ENCODE measurements at places on chromosomes 12 and 14.

DNA sequence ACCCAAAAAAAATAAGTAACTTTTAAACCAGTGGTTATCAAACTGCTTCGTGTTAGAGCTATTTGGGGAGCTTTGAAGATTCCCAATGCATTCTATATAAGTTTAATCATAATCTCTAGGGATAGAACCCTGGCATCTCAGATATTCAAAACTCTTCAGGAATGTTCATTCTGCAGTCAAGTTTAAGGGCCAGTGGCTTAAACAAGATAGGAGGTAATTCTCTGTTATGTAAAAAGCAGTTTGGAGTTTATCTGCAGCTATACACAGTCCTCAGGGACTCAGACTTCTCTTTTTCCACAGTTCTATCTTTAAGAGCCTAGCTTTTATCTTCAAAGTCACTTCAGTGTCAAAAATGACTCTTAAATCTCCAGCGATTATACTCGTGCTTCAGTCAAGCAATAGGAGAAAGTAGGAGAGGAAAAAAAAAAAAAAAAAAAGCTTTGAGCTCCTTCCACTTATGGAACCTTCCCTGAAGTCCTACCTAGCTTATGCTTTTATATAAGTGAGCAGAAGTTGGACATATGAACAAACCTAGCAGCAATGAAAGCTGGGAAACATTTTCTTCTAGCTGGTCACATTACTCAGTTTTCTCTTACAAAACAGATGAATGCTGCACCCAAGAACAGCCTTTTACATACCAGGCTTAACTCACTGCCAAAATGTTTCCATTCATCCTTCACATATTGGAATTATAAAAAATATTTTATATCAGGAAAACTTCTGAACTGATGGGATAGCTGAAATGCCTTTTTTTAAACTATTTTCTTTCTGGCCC lies 302.8 kb downstream of the FSCB start:
- DNase-seq, result peak; percentile 12

DNA sequence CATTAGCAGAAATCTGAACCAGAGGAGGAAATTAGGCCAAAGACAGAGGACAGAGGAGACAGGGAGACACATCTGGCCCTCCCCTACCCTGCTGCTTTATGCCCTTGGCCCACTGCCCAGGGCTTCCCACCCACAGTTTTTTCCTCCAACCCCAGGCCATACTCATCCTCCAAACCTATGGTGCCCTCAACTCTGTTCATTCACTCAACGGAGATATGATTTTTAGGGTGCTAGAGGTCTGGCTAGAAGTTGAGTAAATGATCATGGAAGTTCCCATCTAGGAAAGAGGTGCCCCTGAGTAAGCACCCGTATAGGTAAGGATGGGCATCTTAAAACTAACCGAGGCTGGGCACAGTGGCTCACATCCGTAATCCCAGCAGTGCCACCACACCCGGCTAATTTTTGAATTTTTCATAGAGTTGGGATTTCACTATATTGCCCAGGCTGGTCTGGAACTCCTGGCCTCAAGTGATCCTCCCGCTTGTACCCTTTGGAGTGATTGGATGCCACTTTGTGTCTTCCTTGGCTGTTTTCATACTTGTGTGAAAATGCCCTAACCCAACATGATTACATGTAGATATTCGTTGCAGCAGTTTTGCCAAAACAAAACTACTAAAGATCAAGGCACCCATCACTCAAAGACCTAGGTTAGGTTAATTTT lies 4.4 kb downstream of the KRT18 start:
- DNase-seq, result no peak

DNA sequence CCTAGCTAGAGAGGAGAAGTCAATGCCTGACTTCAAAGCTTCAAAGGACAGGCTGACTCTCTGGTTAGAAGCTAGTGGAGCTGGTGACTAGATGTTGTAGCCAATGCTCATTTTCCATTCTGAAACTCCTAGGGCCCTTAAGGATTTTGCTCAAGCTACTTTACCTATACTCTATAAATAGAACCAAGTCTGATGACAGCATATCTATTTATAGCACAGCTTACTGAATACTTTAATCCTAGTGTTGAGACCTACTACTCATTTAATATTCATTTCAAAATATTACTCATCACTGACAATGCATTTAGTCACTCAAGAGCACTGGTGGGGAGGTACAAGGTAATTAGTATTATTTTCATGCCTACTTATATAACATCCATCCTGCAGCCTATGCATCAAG lies 137.2 kb upstream of the PELI2 start:
- DNase-seq, result no peak

- DNase-seq, result no peak
These were observed 207.0 kb downstream of the SLC41A2 start for GRCh38 chr12:104751120-104751519.

GRCh38 chr12:107093417-107094182 lies at the start of gene CRY1:
CRY1 (minus strand) TSS chr12:107093549; CDS start chr12:107092961, 588 bp downstream.
- DNase-seq, result peak; percentile 90

- no peak for DNase-seq
These were observed 44.1 kb downstream of the DAD1 start for GRCh38 chr14:22544881-22545420.

DNA sequence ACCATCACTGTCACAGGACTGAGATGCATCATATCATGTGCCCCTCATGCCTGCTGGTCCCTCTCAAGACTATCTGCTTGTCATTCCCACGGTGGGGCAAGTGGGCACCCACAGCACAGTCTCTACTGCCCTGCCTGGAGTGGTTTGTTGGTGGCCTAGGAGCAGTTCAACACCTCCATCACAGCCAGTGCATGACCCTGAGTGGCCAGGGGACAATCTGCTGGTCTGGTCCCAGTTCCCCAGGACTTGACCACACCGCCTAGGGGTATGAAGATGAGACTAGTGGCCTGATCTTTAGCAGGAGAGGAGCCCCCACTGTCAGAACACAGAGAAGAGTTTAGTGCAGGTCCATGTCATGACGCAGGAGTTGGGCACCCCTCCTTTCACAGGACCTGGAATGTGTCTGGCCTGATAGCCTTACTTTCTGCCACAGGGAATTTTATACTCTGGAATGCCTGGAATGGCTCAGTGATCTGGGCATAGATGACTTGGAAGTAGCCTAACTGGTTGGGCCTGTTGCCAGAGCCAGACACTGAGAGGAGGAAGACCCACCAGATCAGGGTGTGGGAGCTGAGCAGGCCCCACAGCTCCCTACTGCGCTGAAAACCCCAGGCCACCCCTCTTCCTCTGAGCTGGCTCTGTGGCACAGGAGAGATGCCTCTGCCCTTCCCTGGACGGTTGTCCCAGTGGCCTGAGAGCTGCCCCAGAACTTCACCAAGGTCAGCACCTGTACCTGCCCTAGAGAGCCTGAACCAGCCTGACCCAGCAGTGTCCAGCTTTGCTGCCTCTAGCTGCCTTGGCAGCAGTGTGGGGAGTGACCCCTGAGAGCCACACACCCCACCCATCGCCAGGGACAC lies 83.3 kb downstream of the PUS7L start:
- no peak for DNase-seq

DNA sequence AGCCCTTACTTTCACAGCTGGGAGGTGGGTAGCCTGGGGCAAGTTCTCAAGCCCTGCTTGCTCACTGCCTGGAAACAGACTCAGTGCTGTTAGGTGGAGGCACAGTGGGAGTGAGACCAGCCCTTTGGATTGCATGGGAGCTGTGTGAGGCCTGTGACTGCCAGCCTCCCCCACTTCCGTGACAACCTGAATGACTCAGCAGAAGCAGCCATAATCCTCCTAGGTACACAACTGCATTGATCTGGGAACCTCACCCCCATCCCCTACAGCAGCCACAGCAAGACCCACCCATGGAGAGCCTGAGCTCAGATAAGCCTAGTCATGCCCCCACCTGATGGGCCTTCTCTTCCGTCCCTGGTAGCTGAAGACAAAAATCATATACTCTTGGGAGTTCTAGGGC lies 26.4 kb downstream of the ALG10 start:
- DNase-seq, result no peak

- DNase-seq, result no peak
These were observed 47.1 kb upstream of the CLEC14A start for GRCh38 chr14:38302966-38303365.

DNA sequence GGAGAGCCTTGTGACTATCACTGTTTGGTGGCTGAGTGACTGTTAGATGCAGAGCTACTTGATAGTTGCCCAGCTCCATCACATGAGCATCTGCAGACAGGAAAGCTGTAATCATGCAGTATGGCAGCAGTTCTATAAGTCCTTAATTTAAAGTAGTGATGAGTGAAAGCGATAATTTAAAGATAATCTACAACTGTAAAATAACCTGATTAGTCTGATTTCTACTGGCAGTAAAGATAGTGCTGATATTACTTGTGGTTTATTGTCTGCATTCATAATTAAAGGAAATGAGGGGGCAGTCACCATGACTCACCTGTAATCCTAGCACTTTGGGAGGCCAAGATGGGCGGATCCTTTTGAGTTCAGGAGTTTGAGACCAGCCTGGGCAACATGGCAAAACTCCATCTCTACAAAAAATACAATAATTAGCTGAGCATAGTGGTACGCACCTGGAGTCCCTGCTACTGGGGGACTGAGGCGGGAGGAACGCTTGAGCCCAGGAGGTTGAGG lies 41.2 kb upstream of the PLEKHD1 start:
- DNase-seq, result no peak

DNA sequence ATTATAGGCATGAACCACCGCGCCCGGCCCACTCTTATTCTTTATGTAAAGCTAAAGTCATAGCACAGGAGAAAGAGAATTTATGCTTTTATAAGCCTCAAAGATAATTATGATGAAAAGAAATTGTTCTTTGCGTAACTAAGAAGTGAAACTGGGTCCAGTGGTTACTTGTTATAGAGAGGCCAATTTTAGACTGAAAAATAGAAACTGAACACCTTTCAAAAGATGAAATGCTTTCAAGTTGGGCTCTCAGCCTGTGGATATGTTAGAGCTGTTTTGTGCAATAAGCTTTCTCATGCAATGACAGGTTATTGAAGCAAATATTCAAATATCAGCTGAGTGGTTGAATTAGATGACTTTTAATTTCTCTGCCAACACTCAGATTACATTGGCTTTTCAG lies 7.9 kb downstream of the TMEM253 start:
- no peak for DNase-seq

DNA sequence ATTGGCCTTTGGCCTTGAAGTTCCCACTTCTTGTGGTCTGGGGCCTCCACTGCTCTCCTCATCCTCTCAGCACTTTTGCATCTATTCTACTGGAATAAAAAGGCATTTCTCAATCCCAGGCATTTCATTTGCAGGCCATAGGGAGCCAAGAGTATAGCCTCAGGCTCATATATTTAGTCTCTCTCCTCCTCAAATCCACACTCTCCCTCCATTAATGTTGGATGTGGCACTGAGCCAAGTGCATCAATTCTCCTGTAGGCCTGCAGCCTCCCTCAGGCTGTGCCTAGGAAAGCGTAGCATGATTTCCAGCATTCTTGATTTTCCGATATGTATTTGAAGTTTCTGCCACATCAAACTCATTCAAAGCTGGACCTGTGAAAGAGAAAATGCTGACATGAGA lies 211.5 kb upstream of the CPNE8 start:
- no peak for DNase-seq

DNA sequence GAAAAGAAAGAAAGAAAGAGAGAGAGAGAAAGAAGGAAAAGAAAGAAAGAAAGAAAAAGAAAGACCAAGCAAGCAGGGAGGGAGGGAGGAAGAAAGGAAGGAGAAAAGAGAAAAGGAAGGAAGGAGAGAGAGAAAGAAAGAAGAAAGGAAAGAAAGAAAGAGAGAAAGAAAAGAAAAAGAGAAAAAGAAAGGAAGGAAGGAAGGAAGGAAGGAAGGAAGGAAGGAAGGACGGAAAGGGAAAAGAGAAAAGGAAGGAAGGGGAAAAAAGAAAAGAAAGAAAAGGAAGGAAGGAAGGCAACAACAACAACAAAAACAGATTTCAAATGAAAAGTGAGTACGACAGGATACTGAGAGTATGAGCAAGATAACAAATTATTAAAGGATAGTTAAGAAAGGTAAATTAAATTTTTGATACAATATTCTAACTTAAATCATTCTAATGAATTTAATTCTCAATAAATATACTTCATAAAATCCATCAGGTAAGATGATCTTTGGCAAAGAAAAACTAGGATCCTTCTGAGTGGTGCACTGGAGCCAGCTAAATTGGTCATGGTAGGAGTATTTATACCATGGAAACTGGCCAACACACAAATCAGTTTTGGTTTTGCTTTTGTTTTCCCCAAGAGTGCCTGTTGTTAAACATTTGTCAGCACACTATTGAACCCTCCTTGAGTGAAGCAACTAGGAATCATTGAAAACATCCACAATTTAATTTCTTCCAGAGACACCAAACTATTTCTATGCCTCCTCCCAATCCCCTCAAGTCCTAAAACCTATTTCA lies 56.1 kb upstream of the DYRK2 start:
- DNase-seq, result no peak

GRCh38 chr14:75845136-75845804 lies 136.5 kb downstream of the TGFB3 start:
- DNase-seq, result no peak

- DNase-seq, result no peak
These were observed 12.9 kb upstream of the EMP1 start for GRCh38 chr12:13183620-13184019.

- no peak for DNase-seq
These were observed 773 bp downstream of the GMPR2 start for GRCh38 chr14:24233538-24233866.

DNA sequence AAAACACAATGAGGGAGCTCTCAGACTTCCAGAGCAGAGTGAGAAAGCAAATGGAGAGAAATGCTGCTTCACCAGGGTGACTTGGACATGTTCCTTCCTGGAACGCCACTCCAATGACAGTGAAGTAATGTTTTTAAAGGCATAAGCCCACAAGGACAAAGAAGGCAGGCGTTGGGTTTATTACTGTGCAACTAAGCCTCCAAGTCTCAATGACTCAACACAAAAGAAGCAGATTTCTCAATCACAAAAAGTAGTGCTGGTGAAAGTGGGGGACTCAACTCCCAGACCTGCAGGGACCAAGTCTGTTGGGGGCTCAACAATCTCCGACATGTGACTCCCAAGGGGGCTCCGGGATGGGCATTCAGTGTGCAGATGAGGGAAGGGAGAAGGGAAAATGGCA lies 505.2 kb downstream of the BCL11B start:
- no peak for DNase-seq

- DNase-seq, result no peak
These were observed 1.1 kb downstream of the LIN52 start for GRCh38 chr14:74085828-74086227.

DNA sequence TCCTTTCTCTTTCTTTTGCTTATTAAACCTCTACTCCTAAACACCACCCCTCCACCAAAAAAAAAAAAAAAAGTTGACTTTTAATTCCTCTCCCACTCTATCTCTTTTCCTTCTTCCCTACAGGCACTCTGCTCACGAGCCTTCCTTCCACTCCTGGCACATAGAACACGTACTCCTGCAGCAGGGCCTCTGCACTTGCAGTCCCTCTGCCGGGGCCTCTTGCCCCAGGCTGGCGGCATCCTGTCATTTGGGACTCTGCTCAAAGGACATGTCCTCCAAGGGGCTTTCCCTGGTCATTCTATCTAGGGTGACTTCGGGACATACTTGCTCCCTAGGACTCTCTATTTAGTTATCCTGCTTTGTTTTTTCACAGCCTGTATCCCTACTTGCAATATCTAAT lies 7.7 kb downstream of the FOS start:
- no peak for DNase-seq

All from COLO829 (cell line).